ENCODE measurements at places on chromosomes 1 and 21.
A peak's percentile ranks its signal among the peaks of the same experiment; 100 is the strongest.

DNA sequence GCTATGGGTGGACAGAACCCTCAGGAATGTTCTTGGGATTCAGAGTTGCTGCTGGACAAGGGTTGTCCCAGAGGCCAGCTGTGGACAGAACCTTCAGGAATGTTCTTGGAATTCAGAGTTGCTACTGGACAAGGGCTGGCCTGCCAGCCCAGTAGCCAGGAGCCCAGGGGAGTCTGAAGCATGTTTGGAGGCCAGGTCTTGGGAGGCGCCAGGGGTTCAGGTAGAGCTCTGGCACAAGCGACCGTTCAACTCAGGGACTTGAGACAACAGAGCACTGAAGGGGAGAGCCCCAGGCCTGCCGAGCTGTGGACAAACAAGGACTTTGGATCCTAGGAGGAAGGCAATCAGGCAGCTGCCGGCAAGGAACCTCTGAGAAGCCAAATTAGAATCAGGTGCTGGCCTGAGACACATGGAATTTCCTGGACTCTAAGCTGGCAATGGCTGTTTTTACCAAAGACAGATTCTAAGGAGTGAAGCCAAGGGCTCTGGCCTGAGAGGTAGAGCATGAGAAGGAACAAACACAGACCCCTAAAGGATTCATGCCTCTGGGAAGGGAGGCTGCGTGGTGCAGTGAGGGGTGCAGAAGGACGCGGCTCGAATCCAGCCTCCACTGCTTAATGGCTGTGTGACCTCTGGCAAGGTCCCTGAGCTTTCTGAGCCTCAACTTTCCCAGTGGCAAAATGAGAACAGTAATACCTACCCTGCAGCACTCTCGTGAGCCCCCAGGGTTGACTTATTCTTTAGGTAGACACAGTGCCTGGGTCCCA is 13.4 kb downstream of the PLA2G5 start:
- no peak for DNase-seq

DNA sequence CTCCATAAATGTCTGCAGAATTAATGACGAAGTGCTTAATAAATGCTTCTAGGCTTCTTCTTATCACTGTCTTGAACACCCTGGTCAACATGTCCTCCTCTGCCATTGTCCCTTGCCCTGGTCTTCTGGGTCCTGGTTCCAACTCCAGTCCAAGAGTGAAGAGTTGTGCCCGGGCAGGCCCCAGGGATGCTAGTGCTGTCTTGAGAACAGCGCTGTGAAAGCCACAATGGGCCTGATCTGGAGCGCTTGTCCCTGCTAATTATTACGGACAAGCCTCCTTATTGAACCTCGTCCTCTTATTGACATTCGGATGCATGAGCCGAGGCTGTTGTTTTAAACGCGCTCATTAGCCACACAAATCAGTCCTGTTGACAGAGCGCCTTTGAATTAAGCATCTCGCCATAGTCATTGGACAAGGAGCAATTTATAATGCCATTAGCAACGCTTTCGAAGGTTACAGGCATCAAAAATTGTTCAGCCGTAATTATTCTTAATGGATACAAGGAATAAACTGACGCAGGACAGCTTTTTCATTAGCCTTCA is 211.6 kb upstream of the POU3F1 start:
- DNase-seq, result no peak

GRCh38 chr1:59417406-59417805 is 120.5 kb downstream of the FGGY start:
- DNase-seq, result no peak

GRCh38 chr1:222283147-222283768 is 264.6 kb downstream of the HHIPL2 start:
- no peak for DNase-seq

GRCh38 chr1:158998781-158999161 is 10.9 kb upstream of the IFI16 start:
- DNase-seq, result peak; percentile 57

- DNase-seq, result peak; percentile 45
These were observed 1.4 kb upstream of the RBM15 start for GRCh38 chr1:110337704-110338308.

GRCh38 chr1:155285063-155285462 is 7.8 kb downstream of the HCN3 start:
- no peak for DNase-seq

- no peak for DNase-seq
These were observed 10.3 kb upstream of the SRRM1 start for GRCh38 chr1:24632832-24633175.

DNA sequence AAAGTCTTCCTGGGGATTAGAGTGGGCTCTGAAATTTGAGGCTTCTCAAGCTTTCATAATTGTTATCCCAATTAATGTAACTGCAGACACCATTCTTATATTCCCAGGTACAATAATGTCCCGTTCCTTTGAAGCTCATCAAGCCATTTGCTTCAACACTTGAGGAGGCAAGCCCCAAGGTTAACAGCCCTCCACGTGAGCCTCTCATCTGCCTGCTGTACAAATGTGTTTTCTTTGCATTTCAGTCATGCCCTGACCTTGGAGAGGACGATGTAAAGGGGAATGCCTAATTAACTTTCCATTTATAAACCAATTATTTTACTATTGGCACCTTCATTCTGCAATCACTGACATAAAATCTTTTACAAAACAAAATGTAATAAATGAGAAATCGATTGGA is 106.3 kb downstream of the SETD4 start:
- no peak for DNase-seq
